ENCODE measurements at places on chromosomes 13 and 19.

DNA sequence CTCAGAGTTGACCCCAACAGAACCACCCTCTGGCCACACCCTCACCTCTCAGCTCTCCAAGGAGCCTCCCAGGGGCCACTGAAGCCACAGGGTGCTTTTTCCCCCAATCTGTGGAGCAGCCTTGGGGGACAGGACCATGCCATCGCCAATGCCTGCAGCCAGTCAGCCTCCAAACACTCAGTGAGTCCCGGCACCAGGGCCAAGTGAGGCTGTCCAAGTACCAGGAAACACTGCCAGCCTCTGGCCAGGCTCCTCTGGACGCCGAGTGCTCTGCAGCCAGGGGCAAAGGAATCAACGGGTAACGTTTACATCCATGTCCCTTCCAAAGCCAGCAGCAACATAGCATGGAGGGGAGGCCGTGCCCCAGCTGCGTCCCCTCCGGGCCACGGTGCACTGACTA, 9.5 kb upstream of the COMP start:
- no peak for DNase-seq

GRCh38 chr13:76148926-76149325, 512.8 kb downstream of the LMO7 start:
- DNase-seq: peak; percentile 2

- DNase-seq: no peak
These were observed 13.8 kb downstream of the METTL21C start for GRCh38 chr13:102680842-102681740.

GRCh38 chr19:2324220-2324948, 4.0 kb downstream of the LSM7 start:
- no peak for DNase-seq

DNA sequence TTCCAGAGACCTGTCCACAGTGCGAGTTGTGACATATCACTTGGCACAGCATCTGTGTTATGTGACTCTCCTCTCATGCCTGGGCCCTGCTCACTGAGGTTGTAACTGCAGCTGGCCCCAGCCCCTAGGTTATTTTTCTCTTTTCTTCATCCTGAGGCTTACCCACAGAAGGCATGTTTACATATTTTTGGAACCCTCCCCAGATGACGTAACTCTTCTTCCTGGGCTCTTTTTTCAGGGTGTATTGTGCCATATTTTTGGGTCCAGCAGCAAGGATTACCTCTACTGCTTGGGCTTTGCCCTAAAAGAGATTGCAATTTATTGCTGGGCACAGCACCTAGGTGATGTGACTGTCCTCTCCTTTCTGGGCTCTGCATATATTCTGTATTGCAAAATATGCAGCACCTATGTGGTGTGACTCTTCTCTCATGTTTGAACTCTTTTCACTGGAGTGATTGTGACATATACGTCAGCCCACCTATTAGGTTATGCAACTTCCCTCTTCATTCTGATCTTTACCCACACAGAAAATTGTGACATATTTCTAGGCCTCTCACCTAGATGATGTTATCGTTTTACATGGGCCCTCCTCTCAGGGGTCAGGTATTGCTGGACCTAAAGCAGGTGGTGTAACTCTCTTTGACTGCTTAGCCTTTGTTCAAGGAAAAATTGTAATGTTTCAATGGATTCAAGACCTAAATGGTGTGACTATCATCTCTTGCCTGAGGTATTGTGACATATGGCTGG, 64.5 kb upstream of the ZNF724 start:
- DNase-seq: no peak

DNA sequence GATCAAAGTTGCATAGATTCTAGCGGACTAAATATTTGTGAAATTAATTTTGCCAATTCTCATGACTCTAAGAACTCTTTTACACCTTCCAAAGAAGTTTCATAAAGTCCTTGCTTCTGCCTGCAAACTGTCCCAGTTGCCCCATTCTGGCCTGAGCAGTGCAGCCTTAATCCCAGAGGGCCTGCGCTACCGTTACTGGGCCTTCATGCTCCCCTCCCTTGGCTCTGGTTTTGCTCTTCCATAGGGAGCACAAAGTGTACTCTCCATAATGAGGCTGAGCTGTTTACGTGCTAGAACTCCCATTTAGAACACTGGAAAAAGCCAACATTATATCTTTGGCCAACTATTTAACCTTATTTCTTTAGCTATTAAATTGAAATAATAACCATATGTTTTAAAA, 2.1 kb downstream of the MTIF3 start:
- DNase-seq: no peak

DNA sequence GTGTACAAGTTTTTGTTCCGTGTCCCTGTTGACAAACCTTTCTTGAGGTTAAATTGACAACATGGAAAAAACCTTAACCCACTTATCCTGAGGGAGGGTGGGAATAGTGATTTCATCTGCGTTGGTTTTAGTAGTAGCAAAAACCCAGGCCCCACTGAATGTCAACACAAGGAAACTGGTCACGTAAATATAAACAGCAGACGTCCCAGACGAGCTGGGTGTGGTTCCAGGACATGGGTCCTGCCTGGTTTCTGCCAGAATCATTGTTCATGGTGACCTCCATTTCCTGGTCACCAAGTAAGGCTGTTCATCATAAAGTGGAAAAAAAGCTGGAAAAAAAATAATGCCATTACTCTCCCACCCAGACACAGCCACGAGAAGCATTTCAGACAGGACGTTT, 16.9 kb upstream of the F2RL3 start:
- no peak for DNase-seq

GRCh38 chr19:12126707-12127106, 13.4 kb downstream of the ZNF20 start:
- peak; percentile 49 for DNase-seq

GRCh38 chr13:110714797-110715394, 1.4 kb downstream of the ING1 start:
- DNase-seq: no peak

- DNase-seq: no peak
These were observed 119.0 kb downstream of the MYCBP2 start for GRCh38 chr13:77207943-77208342.

DNA sequence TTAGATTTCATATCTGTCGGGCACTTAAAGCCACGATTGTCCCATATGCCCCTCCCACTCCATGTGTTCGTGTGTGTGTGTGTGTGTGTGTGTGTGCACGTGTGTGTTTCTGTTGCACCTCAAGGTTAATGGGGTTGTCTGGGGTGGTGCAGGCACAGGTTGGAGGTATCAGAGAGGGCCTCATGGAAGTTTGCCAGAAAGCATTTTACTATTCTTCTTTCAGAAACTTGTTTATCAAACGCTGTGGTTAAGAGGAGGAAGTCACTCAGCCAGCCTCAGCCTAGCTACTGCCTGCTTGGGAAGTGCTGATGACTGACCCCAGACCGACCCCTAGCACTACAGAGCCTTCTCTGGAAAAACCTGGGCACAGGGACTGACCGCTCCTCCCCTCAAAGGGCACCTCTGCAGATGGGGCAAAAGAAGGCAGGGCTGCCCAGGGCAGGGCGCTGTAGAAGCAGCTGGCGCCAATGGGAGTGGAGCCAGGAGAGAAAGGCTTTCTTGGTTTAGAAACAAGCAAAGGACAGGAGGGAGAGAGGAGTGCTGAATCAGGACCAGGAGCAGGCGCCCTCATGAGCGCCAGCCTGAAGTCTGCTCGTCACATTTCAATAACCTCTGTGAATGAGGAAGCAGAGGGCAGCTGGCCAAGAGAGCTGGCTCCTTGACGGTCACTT, 3.9 kb downstream of the SIAH3 start:
- DNase-seq: no peak

DNA sequence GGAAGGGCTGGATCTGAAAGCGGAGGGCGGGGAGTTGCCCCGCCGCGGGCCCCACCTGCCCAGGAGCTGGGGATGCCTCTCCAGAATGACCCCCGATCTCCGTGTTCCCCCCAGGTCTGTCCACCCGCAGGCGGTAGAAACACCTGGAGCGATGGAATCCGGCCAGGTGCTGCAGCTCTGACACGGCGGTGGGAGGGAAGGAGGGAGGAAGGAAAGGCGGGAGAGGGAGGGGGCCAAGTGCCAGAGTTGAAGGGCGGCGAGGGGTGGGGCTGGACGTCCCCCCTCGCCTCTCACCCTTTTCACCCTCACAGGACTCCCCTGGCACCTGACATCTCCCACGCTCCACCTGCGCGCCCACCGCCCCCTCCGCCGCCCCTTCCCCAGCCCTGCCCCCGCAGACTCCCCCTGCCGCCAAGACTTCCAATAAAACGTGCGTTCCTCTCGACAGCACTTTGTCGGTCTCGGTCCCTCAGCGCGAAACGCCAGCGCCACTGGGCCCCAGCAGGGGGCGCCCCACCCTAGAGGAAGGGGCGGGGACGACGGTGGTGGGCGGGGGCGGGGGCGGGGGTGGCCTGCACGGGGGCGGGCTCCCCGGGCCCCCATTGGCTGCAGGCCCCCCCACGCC, 337 bp upstream of the FXYD7 start:
- no peak for DNase-seq

- DNase-seq: no peak
These were observed 19.3 kb downstream of the DPF1 start for GRCh38 chr19:38204728-38205127.

- DNase-seq: no peak
These were observed 1270.8 kb downstream of the PCDH9 start for GRCh38 chr13:65959305-65959704.

DNA sequence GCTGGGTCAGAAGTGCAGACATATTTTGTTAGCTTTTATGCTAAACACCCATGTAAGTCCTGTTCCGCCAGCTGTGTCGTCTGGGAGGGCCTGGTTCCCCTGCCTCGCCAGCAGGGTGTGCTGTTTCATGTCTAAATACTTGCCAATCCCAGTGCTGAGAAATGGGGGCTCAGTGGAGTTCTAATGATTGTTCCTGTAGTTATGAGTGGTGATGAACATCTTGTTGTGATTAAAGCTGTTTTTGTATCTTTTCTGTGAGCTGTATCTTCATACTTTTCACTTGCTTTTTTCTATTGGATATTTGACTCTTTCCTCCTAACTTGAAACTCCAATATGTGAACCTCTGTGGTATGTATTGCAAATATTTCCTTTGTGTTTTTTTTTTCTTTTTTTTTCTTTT, 32.7 kb downstream of the KDM4B start:
- DNase-seq: peak; percentile 60

DNA sequence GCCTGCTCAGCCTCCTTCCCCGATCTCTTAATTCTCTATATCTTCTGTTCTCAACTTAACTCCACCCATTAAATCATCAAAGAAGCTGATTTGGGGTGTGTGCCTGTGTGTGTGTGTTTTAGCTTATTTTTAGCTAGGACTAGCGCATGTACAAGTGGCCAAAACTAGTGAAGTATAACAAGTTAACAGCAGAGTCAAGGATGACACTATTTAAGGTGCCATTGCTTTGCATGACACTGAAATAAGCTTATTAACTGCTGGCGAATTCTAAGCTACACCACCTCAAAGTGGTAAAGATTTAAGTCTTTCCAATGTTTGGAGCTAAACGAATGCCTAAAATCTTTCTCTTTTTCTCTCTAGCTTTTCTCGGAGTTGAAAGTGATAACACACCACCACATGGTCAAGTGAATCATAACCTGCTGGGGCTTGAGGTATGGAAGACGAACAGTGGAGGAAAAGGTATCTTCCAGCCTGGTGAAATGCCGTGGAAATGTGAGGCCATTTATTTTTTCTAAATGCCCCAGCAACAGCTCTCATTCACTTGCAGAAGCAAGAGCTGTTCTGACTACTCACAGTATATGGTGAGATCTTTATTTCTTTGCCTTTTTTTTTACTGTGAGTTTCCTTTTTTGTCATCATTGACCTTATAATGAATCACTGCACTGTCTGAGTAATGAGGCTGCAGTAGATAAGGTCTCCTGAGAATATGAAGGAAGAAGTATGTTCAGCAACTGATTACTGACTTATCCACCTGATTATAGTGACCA, 570.3 kb downstream of the PCDH9 start:
- peak; percentile 90 for DNase-seq

- no peak for DNase-seq
These were observed 748 bp downstream of the LMNB2 start for GRCh38 chr19:2455851-2456570.

GRCh38 chr13:93268327-93269028, 41.9 kb downstream of the GPC6 start:
- DNase-seq: no peak

- DNase-seq: no peak
These were observed 47.5 kb upstream of the SLC7A9 start for GRCh38 chr19:32916969-32917615.

DNA sequence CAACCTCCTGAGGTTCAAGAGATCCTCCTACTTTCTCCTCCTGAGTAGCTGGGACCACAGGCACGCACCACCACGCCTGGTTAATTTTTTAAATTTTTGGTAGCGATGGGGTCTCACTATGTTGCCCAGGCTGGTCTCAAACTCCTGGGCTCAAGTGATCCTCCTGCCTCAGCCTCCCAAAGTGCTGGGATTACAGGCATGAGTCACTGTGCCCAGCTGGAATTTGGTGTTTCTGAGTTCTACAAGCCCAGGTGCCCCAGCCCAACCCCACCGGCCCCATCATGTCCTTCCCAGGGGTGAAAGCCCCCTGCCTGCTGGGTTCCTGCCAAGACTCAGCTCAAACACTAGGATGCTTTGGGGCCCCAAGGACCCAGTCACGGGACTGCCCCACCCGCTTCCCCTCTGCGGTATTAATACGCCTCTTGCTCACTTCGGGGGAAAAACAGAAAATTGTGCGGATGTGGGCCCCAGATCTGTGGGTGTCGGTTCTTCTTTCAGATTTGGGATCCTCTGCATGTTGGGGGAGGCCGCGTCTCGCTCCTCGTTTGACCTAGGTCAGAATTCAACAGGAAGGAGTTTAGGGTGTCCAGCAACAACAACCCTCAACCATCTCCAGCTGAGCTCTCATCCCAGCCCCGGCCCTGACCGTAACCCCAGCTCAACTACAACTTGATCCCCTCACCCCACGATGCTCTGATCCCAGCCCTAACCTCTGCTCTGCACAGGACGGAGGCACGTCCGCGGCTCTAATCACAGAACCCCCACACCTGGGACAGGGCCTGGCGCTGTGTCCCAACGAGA, 3.7 kb upstream of the FCER2 start:
- DNase-seq: no peak

DNA sequence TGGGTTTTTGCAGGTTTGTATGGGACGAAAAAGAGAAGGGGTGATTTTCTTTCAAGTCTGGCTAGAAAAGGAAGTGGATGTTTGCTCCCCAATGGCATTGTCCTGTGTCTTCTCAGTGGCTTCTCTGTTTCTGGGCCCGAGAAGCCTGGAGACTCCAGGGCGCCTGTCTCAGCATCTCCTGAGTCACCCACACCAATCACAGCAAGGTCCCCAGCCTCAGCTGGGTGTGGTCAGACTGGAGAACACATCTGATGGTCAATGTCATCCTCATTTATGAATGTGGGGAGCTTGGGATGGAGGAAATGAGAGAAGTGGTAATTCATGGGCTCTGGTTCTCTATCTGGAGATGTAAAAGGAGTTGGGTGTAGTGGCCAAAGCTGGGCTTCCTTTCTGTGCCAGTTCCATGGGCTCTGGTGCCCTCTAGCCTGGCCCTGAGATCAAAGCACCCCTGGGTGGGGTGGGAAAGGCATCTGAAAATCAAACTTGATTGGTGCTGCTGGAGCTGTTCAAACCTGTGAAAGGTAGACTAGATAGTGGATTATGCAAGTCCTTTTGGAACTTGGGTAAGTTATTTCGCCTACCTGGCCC, 13.4 kb downstream of the RASL11A start:
- DNase-seq: peak; percentile 46

GRCh38 chr13:50846861-50847475, 3.5 kb upstream of the DLEU7 start:
- DNase-seq: no peak

GRCh38 chr13:52810011-52810410, 38.4 kb downstream of the PCDH8 start:
- DNase-seq: no peak

Measured in RKO (cell line).